ENCODE measurements at places on chromosomes 11 and 22.

DNA sequence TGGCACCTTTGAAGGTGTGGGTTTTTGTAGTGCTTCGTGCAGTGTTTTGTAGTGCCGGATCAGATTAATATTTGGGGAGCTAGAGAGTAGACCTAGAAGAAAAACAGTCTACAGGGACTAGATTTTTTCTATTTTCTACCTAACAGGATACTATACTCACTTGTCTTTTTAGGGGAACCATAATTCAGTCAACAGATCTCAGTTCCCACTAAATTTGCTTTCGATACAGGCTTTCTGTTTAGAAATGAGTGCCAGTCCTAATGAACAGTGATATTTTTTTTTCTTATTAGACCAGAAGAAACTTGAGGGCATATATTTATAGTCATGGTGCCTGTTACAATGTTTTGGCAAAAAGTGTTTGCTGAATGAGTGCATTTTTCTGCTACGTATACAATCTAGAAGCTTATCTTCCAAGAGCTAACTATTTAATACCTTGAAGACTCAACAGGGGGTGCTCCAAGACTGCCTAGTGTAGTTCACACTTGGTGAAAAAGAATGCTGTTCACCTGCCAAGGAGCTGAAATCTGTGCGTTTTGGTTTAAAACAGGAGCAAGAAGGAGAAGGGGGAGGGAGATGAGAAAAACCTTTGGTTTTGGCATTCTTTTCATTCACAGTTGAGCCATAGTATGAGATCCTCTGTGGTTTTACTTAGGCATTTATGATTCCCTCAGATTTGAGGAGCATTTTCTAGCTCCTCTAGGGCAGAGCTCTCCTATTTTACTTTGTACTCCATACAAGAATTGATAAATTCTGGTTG lies 44.9 kb upstream of the VSTM5 start:
- DNase-seq = peak; percentile 80

DNA sequence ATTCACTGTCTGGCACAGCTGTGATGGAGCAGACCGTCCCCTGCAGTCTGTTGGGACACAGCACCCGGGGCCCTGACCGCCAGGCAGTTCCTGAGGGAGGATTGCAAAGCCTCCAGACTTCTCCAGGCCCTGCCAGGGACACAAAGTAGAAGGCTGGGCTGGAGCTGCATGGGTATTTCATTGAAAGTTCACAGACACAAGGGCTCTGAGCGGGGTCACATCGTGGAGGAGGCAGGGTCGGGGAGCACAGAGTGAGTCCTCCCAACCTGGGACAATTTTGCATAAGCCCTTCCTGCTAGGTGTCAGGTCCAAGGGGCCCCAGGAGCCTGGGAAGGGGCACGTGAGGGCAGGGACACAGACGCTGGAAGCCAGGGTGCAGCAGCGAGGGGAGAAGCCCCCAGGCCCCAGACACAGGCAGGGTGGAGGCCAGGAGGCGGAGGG lies 15.7 kb downstream of the IFITM10 start:
- DNase-seq = no peak

DNA sequence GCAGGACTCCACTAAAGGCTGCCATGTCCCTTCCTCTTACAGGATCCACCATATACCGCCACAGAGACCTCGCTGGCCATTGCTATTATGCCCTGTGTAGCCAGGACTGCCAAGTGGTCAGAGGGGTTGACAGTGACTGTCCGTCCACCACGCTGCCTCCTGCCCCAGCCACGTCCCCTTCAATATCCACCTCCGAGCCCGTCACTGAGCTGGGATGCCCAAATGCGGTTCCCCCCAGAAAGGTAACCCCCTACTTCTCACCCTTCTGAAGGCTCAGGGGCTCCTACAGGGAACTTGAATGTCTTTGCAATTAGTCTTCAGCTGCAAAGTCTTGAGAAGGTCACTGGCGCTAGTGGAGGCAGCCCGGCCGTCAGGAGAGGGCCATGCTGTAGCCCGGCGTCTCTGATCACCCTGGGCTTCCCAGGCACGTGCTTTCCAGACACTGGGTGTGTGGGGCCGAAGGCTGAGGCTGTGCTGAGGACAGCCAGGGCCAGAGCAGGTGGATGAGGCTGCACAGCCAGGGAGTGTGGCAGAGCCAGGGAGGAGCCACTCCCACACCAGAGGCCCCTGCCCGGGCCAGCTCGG lies 30.0 kb upstream of the MUC5B start:
- DNase-seq = no peak

GRCh38 chr11:67561971-67562619 lies 21.5 kb upstream of the GSTP1 start:
- DNase-seq = no peak

GRCh38 chr11:94926698-94927237 lies 46.6 kb downstream of the CWC15 start:
- peak; percentile 92 for DNase-seq

DNA sequence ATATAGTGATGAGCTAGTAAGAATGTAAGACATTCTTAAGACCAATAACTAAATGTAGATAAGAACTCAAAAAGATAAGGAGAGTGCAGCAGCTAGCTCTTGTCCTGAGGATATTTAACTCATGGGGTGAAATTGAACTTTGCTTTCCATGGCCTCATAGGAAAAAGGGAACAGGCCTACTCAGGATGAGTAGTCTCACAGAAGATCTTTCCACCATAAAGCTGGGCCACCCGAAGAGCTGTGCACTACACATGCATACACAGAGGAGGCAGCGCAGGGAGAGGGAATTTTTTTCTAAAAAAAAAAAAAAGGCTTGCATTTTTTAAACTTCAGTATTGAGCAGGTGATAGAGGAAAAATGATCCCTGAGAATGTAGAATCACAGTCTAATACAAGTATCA lies 59.9 kb upstream of the CFAP300 start:
- no peak for DNase-seq

- peak; percentile 28 for DNase-seq
Measured at GRCh38 chr11:73838443-73839122, 38.1 kb downstream of the COA4 start.

GRCh38 chr11:75437966-75438659 lies 5.1 kb upstream of the KLHL35 start:
- no peak for DNase-seq

- no peak for DNase-seq
Measured at GRCh38 chr11:133902506-133902905, 54.3 kb downstream of the IGSF9B start.

GRCh38 chr11:924406-925157 lies 1.1 kb upstream of the AP2A2 start:
- DNase-seq = no peak

DNA sequence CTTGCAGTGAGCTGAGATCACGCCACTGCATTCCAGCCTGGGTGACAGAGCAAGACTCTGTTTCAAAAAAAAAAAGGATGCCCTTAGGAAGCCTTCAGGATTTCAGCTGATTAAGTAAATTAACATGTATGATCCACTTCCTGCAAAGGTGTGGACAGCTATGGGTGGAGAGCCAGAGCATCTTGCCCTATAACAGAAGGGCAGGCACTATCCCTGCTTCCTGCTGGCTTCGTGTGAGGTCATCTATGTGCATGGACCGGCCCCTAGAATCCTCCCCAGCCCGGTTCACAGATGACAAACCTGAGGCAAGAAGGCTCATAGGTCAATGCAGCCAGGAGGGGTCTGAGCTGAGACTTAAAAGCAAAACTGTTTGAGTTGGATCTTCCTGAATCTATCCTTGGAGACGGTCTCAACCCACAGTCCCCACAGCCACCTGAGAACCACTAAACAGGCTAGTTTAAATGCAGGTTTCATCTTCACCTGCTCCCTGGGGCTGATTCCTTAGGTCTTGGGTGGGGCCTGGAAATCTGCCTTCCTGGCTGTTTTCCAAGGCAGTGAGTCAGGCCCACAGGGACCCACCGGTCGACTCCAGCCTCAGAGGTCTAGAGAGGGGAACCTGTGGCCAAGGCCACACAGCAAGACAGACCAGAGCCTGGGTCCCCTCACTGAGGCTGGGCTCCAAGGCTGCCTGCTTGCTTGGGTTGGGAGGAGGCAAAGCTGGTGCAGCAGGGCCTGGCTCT lies 55.2 kb upstream of the MPEG1 start:
- DNase-seq = no peak
